Effector CD8-positive, alpha-beta T cell (primary cell): ENCODE measurements at places on chromosomes 7 and 10.

DNA sequence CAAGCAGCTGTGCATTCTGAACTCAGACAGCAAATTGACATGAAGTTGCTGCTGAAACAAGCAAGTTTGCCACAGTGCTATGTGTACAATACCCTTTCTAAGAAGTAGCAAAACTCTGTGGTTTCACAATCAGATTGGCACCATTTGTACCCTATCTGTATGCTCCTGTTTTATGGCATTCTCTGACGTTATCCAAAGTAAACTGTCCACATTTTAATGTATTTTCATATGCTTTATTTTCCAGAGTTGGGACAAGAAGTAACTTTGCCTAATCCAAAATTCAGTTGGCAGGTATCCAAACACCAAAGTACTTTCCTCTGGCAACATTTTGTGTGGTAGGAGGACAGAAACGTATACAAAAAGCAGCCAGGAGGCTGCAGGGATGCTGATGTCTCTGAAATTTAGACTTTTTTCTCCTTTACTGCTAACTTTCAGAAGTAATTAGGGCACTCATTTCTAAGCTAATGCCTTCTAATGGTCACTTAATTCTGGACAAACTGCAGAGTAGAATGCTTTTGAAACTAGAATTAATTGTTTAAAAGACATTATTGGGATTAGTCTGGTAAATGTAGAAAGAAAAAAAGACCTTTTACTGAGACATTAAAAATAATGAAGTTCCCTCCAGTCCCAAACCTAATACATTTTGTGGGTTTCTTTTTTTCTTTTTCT, 414.7 kb upstream of the NRP1 start:
- no peak for DNase-seq

- DNase-seq = no peak
Measured at GRCh38 chr10:88565072-88565471, 18.0 kb downstream of the RNLS start.

DNA sequence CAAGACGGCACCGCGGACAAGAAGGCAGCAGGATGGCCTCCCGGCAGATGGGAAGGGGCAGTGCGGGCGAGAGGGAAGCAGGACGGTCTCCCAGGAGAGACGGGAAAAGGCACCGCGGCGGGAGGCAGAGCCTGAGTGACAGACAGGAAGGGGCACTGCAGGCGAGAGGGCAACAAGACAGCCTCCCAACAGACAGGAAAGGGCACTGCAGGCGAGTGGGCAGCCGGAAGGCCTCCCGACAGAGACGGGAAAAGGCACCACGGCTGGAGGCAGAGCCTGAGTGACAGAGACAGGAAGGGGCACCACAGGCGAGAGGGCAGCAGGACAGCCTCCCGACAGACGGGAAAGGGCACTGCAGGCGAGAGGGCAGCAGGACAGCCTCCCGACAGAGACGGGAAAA, 32.6 kb downstream of the ESYT2 start:
- DNase-seq = no peak

DNA sequence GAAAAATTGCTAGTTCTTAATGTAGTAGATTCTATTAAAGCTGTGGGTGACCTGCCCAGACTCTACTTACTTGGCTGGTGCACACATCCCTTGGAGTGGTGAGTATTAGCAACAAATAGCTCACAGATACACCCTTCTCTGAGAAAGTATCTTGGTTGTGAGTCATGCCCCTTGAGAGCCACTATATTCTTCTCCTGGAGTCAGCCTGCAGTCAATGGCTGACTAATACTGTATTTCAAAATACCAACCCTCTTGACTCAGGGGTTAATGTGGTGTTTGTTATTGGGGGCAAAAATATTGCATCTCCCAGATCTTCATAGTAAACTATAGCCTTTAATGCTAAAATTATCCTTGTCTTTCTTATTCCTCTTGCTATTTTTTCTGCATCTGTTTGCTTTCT, 354.9 kb downstream of the BMPER start:
- no peak for DNase-seq

DNA sequence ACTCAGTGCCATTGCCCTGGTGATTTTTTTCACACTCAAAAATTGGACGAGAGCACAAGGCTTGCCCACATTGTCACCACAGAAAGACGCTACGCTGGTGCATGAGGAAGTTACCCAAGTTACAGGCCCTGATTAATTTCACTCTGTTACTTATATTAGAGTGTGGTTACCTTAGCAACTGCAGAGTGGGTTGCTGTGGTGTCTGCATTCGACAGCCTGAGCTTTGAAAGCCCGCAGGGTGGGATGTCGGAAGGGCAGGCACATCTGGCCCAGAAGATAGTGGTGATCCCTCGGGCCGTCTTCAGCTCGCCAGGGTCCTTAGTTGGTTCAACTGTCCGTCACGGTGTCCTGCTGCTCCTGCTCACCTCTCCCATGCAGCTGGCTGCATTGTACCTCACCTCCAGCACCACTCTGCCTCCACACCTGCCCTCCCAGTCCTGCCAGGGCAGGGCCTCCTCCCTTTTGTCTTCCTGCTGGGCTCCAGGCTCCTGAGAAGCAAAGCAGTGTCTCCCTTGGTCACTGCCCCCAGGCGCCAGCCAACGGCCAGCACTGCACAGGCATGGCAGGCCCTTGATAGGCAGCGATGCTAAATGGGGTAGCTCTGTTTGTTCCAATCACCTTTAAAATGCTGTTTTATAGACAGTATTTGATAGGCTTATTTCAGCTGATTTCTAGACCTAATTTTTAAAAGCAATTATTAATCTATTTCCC, 167.2 kb downstream of the EBF3 start:
- no peak for DNase-seq

DNA sequence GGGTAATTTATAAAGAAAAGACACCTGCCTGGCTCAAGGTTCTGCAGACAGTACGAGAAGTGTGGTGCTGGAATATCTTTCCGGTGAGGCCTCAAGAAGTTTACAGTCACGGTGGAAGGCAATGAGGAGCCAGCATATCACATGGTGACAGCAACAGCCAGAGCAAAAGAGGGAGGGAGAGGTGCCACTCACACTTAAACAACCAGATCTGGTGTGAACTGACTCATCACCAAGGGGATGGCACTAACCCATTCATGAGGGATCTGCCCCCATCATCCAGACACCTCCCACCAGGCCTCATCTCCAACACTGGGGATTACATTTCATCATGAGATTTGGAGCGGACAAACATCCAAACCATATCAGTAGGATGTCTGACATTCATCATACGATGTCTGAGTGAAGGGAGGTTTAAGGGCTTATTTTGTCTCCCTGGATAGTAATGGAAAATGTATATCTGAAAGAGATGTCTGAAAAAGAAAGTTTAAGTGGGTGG, 23.5 kb upstream of the KBTBD2 start:
- DNase-seq = no peak

DNA sequence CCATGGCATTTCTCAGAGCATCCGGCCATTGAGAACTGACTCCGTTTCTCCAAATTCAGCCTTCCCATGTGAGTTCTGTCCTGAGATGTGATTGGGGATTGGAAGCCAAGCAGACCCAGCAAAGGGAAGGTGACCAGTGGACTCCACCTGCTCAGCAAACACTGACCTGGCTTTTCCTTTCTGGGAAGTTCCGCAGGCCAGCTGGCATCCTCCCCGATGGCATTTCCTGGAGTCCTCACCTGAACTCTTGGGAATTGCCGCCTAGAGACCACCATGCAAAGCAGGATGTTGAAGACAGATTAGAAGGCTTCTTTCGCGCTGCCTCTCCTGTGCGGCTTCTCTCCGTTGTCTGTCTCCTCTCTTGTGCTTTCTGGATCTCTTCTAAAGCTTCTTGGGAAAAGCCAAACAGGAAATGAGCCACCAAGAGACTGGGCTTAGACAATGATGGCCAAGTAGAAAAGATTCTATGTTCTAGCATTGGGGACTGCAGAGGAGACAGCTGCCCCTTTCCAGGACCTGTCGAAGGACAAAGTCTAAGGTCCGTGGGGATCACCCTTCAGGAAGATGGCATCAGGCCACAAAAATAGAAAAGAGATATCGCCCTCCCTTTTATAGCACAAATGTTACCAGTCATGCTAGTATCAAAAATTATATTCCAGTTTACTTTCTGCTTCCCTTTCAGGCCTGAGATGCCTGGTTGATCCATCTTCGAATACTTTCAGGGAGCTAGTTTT, 103.7 kb upstream of the INSYN2A start:
- DNase-seq = no peak

DNA sequence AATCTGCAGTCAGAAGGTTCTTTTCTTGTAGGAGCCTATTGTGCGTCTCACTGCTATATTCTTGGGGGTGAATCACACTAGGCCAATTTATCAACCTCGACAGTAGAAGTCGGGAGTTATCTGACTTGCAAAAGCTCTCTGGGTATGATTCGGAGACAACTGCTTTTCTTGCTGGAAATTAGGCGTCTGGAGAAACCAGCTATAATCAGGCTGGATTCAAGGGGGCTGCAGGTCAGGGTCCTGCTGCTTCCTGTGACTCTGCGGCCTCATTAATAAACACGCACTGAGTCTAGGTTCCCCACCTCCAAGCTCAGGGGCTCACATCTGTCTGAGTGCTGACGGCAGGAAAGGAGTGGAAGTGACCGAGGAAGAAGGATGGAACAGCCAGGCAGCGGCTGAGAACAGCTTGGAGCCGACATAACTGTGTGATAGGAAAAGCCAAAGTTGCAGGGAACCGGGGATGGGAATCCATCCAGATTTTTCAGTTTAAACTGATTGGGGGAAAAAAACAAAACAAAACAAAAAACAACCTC, 184.6 kb downstream of the FANK1 start:
- DNase-seq = no peak

- DNase-seq = no peak
Measured at GRCh38 chr7:2383543-2384274, 19.7 kb upstream of the CHST12 start.

DNA sequence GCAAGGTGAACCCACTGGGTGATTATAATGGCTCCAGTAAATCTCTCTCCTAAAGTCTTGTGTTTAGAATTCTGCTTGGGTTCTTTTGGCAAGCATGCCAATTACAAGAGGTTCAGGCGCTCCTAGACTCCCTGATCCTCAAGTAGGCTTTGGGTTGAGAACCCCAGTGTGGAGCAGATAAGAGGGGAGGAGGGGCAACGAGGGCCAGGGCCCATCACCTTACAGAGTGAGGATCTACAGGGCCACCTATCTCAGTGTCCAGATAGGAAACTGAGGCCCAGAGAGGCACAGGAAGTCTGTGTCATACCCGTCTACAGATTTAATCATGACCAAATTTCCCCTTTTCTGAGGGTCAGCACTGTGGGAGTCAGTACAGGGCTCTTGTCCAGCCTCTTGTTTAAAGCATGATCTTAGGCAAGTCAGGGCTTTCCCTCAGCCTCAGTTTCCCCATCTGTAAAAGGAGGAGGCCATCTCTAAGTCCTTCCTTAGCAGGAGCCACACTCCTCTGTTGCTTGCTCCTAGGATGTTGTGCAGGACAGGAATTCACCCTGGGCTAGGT, 4.4 kb downstream of the TACR2 start:
- DNase-seq = no peak

DNA sequence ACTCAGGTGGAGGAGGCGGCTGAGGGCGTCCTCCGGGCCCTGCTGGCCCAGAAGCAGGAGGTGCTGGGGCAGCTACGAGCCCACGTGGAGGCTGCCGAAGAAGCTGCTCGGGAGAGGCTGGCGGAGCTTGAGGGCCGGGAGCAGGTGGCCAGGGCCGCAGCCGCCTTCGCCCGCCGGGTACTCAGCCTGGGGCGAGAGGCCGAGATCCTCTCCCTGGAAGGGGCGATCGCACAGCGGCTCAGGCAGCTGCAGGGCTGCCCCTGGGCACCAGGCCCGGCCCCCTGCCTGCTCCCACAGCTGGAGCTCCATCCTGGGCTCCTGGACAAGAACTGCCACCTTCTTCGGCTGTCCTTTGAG, 2.8 kb downstream of the TRIM56 start:
- no peak for DNase-seq

GRCh38 chr7:3860932-3861331, 559.9 kb downstream of the SDK1 start:
- DNase-seq = no peak

GRCh38 chr7:31082017-31082416, 29.9 kb downstream of the ADCYAP1R1 start:
- no peak for DNase-seq

DNA sequence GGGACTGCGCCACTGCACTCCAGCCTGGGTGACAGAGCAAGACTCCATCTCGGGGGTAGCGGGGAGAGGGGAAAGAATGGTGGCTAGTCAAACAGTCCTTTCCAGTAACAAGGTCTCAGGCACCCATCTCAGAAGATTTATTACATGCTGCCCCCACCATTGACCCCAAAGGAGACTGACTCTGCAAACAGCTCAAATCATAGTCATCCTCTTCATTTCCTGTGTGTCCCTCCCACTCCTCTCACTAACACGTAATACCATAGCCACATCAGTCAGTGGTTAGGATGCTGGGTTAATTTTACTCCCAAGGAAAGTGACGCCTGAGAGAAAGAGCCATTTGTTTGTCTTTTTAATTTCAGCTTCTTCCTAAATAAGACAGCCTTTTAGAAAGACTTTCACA, 56.6 kb upstream of the BET1 start:
- DNase-seq = no peak

- no peak for DNase-seq
Measured at GRCh38 chr7:133293384-133294160, 40.7 kb downstream of the EXOC4 start.

DNA sequence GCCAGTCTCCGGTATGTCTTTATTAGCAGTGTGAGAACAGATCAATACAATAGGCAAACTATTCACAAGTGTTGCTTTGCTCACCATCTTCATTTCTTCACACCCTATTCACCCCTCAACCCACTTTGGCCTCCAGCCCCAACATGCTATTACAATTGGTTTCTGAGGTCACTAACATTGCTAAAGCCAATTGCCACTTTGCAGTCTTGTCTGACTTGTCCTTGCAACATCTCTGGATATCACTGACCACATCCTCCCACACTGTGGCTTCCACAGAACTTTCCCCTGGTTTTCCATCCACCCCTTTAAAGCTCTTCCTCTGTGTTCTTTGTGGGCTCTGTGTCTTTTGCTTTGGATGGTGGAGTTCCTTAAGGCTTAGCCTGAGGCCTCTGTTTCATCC, 5.2 kb upstream of the APBB1IP start:
- DNase-seq = no peak

DNA sequence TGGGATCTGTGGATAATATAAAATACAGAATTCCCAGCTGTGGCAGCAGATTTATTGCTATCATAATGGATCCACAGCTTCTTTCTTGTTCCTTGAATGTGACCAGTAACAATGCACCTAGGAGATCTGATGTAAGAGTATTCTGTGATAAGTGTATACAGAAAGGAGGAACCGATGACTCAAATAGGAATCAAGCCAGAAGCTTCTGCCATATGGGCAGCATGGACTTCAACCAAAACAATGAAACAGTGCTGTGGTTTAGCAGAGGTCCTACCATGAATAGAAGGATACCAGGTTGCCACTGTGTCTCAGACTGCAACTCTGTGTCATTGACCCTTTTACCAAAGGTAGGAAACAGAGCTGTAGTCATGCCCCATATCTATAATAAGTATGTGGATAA, 81.8 kb downstream of the PTPRZ1 start:
- DNase-seq = no peak

DNA sequence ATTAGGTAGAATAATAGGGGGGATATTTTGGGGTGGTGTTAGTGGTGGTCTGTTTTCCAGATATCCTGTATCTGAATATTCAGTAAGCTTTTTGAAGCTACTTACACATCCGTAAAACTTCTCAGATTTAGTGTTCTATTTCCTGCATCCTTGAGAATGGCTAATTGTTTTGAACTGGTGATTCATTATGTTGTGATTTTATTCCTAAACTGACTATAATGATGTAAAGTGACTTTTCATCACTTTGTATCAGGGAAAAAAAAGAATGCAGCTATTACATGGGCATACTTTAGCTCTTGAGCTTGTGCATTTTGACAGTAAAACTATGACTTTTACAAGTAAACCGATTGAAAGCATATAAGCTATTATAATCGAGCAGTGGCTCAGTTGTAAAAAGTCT, 18.2 kb downstream of the WAC start:
- no peak for DNase-seq
